H9 (cell line): ENCODE measurements at places on chromosomes 1 and 21. TPM values are rescaled to one million over a fixed set of nuclear protein-coding genes. Genes with fewer than 3 reads are reported as not detected.

Gene MAGI3
- total RNA-seq, result 8.2 and 8.7 TPM in 2 replicates

DNA sequence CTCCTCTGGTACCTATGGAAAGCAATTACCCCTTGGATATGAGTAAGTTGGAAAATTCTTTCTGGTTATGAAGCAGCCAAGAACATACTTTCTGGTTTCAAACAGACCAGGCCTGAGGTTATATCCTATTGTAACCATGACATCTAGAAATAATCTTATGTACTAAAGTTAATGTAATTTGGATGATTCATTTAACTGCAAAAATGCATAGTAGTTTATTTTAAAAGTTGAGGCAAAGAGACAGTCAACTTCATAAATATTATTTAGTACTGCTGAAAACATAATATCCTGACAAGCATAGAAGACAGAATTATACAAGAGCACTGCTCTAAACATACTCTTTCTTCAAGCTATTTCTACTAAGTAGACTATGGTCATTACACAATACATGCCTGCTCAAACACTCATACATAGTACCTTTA lies 25.5 kb downstream of the ODF2L start:
- H3K4me3 ChIP-seq, result no peak overlapping the region
- DNase-seq, result no peak
- H3K27ac ChIP-seq, result no peak overlapping the region
- peaks cover 5% of the 10 kb centered on the region; the same call in 2 of the 3 replicates for H3K36me3 ChIP-seq

- peaks cover 25% of the 10 kb centered on the region for H3K36me3 ChIP-seq
- no peaks in the 10 kb centered on the region for H3K27me3 ChIP-seq
- H3K4me1 ChIP-seq, result no peaks in the 10 kb centered on the region
Observed at GRCh38 chr1:200787896-200788387, 49.2 kb downstream of the CAMSAP2 start.

Gene UBAP2L
- 258 and 265 TPM in 2 replicates for total RNA-seq

GRCh38 chr1:118201524-118201923 lies 16.5 kb upstream of the SPAG17 start:
- no peaks in the 10 kb centered on the region for H3K27me3 ChIP-seq
- H3K4me3 ChIP-seq, result no peak overlapping the region
- no peak overlapping the region for H3K27ac ChIP-seq
- no peaks in the 10 kb centered on the region for H3K4me1 ChIP-seq
- no peaks in the 10 kb centered on the region for H3K36me3 ChIP-seq

DNA sequence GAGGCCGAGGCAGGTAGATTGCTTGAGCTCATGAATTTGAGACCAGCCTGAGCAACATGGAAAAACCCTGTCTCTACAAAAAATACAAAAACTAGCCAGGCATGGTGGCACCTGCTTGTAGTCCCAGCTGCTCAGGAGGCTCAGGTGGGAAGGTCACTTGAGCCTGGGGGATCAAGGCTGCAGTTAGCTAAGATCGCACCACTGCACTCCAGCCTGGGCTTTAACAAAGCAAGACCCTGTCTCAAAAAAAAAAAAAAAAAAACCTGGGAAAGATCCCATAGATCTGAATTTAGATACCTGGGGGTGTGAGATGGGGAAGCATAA lies 32.9 kb downstream of the NIBAN1 start:
- H3K4me1 ChIP-seq, result peaks cover 3% of the 10 kb centered on the region; the same call in 1 of the 2 replicates
- H3K27ac ChIP-seq, result no peak overlapping the region
- H3K27me3 ChIP-seq, result no peaks in the 10 kb centered on the region
- H3K36me3 ChIP-seq, result no peaks in the 10 kb centered on the region
- no peak overlapping the region for H3K4me3 ChIP-seq

GRCh38 chr21:25857308-25858074 lies 122.7 kb downstream of the GABPA start:
- no peak overlapping the region for H3K4me3 ChIP-seq
- no peak overlapping the region for H3K27ac ChIP-seq
- no peaks in the 10 kb centered on the region for H3K36me3 ChIP-seq
- no peaks in the 10 kb centered on the region for H3K27me3 ChIP-seq
- no peaks in the 10 kb centered on the region for H3K4me1 ChIP-seq
- no peak for DNase-seq

Gene LIPI
- total RNA-seq, result not detected in 2 replicates

DNA sequence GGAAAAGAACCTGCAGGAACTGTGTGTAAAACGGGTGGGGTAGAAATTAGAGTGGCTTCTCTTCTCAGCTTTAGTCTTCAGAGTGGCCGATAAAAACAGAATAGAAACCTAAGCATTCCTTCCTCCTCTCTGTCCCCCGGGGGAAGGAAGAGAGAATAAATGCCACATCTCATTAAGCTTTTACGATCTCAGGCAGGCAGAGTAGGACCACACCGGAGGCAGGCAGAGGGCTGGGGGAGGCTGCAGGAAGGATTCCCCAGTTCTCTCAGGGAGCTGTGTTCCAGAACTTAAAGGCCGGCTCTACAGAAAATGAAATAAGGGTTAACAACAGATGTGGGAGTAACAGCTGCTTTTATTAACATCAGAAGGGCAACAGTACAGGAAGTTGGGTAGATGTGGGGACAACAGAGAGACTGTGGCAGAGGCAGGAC lies 24.5 kb upstream of the MEF2D start:
- peaks cover 34% of the 10 kb centered on the region for H3K36me3 ChIP-seq
- H3K4me3 ChIP-seq, result peak overlapping the region; percentile 39; the same call in 1 of the 3 replicates
- no peak for DNase-seq
- H3K4me1 ChIP-seq, result peaks cover 8% of the 10 kb centered on the region; the same call in 1 of the 2 replicates
- no peak overlapping the region for H3K27ac ChIP-seq

- H3K27me3 ChIP-seq, result no peaks in the 10 kb centered on the region
- no peaks in the 10 kb centered on the region for H3K36me3 ChIP-seq
- H3K4me3 ChIP-seq, result no peak overlapping the region
- DNase-seq, result no peak
- no peak overlapping the region for H3K27ac ChIP-seq
Observed at GRCh38 chr1:1996207-1996651, 7.4 kb downstream of the CFAP74 start.

Gene VCAM1
- total RNA-seq, result 0.07 TPM in 1 of 2 replicates, not detected in the other

Gene OLIG2
- total RNA-seq, result 1.4 and 2.0 TPM in 2 replicates

- no peak overlapping the region for H3K27ac ChIP-seq
- no peak overlapping the region; the same call in 2 of the 3 replicates for H3K4me3 ChIP-seq
- no peaks in the 10 kb centered on the region for H3K4me1 ChIP-seq
- peak; percentile 22 for DNase-seq
- H3K36me3 ChIP-seq, result no peaks in the 10 kb centered on the region
Observed at GRCh38 chr1:9845914-9846313, 22.1 kb upstream of the CLSTN1 start.

- H3K4me1 ChIP-seq, result no peaks in the 10 kb centered on the region
- DNase-seq, result no peak
- H3K4me3 ChIP-seq, result no peak overlapping the region
Observed at GRCh38 chr1:113321771-113322387, 68.4 kb upstream of the MAGI3 start.

GRCh38 chr1:161473348-161473747 lies 31.9 kb upstream of the FCGR2A start:
- H3K36me3 ChIP-seq, result no peaks in the 10 kb centered on the region
- H3K27me3 ChIP-seq, result peaks cover 10% of the 10 kb centered on the region; the same call in 1 of the 2 replicates
- DNase-seq, result peak; percentile 59
- H3K27ac ChIP-seq, result no peak overlapping the region
- peak overlapping the region; percentile 78 for H3K4me3 ChIP-seq
- H3K4me1 ChIP-seq, result no peaks in the 10 kb centered on the region

DNA sequence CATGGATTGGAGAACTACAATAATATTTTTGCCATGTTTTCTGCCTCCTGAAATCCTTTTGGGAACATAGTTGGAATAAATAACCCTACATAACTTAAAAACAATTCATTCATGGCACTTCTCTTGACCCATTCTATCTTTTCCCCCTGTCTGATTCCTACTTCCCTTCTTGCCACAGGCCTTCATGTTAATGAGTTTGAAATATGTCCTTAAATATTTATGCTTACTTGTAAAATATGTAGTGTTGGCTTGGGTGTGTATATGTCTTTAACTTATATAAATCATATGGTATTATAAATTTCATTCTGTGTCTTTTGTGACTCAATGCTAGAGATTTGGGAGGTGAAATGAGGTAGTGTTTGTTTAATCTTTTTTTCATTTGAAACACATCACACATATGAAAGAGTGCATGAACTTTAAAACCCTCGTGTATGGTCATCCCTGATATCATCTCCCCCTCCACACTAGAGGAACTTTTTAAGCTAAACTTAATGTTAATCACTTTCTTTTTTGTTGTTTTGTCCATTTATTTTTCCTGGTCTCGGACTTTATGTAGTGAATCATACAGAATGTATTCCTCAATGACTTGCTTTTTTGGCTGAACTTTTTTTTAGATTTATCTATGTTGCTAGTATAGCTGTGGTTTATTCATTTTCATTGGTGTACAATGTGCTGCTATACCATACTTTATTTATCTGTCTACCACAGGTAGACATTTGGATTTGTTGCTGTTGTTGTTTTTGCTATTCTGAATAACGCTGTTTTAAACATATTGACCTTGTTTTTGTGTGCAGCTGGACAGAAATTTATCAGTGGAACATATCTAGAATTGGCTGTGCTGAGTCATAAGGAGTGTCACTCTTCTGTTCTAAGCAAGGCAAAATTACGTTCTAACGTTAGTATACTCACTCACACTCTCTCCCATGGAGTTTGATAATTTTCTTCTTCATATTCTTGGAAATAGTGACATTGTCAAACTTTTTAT lies 441.6 kb downstream of the PLPP3 start:
- no peaks in the 10 kb centered on the region for H3K27me3 ChIP-seq
- H3K4me1 ChIP-seq, result no peaks in the 10 kb centered on the region
- no peak for DNase-seq
- H3K4me3 ChIP-seq, result no peak overlapping the region
- H3K36me3 ChIP-seq, result no peaks in the 10 kb centered on the region

- no peak overlapping the region for H3K4me3 ChIP-seq
- H3K4me1 ChIP-seq, result no peaks in the 10 kb centered on the region; the same call in 1 of the 2 replicates
- no peaks in the 10 kb centered on the region for H3K27me3 ChIP-seq
- H3K36me3 ChIP-seq, result no peaks in the 10 kb centered on the region; the same call in 1 of the 2 replicates
- H3K27ac ChIP-seq, result no peak overlapping the region
Observed at GRCh38 chr1:245858022-245858721, 648.9 kb downstream of the SMYD3 start.

Gene SEMA4A
- total RNA-seq, result 11.1 and 11.8 TPM in 2 replicates

- H3K27me3 ChIP-seq, result no peaks in the 10 kb centered on the region
- peak; percentile 55 for DNase-seq
- no peaks in the 10 kb centered on the region; the same call in 1 of the 2 replicates for H3K4me1 ChIP-seq
- peaks cover 5% of the 10 kb centered on the region; the same call in 2 of the 3 replicates for H3K36me3 ChIP-seq
Observed at GRCh38 chr1:6785728-6786505, 663 bp downstream of the CAMTA1 start.

DNA sequence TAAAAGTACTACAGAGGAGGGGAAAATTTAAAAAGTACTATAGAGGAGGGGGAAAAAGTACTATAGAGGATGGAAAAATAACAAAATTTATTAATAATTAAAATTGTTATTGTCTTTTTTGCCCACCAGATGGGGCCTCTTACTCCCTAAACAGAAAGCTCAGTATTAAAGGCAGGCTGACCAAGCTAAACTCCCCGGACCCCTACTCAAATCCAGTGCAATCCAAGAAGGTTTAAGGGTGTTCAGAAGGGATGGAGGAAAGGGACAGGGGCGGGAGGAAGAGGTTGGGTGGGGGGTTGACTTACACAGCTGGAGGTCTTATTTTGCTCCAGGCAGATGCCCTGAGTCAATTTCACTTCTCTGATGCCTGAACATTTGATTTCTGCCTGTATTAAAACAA lies 13.7 kb downstream of the CD34 start:
- H3K27me3 ChIP-seq, result no peaks in the 10 kb centered on the region
- no peaks in the 10 kb centered on the region for H3K4me1 ChIP-seq
- no peak for DNase-seq

Gene FCRLB
- total RNA-seq, result 0.18 TPM in 1 of 2 replicates, not detected in the other

GRCh38 chr1:89746424-89747149 lies 74.2 kb upstream of the LRRC8D start:
- H3K27me3 ChIP-seq, result no peaks in the 10 kb centered on the region
- DNase-seq, result no peak

DNA sequence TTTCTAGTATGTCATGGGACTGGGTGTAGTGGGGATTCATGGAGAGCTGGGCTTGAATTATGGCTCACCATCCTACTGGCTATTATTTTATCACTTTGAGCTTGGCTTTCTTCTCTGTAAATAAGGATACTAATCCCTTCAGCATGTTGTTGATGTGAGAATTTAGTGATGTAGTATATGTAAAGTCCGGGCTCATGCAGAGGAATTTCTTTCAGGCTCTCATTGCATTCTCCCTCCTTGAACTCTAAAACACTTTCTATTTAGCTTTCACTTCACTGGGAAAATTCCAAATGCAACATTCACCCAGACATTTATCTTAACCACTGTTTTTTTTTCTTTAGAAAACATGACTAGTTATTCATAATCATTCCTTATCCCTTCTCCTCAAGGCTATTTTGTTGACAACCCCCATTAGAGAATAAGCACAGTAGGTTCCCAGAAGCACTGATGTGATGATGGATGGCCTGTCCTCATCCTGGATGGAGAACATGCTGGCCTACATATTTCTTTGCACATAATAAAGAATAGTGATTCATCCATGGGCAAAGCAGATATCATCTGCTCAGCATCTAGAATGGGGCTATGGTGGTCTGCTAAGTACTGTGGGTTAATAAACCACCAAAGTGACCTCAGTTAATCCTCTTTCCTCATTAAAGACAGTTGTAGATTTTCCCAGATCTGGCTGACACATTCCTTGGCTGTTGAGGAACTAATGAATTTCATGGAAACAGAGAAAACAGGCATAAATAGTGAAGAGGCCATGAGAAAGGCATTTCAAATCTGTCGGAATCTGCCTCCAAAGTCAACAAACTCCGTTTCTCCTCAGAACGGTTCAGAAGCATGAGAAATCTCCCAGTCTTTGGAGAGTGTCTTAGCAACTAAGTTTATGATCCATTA lies 68.0 kb upstream of the CYP2J2 start:
- no peak for DNase-seq
- H3K27ac ChIP-seq, result no peak overlapping the region
- H3K4me1 ChIP-seq, result no peaks in the 10 kb centered on the region; the same call in 1 of the 2 replicates
- no peaks in the 10 kb centered on the region for H3K27me3 ChIP-seq

Gene FNDC10
- total RNA-seq, result 15.2 TPM in 2 replicates

GRCh38 chr1:14699620-14700019 lies 101.1 kb downstream of the KAZN start:
- no peak for DNase-seq
- H3K27ac ChIP-seq, result no peak overlapping the region
- 0 out of 2 replicates have a peak, but pooled peaks cover 3% of the 10 kb centered on the region for H3K4me1 ChIP-seq
- H3K36me3 ChIP-seq, result no peaks in the 10 kb centered on the region
- H3K4me3 ChIP-seq, result no peak overlapping the region

Gene RGS4
- not detected in 2 replicates for total RNA-seq
